Upper lobe of left lung (tissue), 6 donors: ENCODE measurements at places on chromosomes 2 and 18. TPM values are rescaled to one million over a fixed set of nuclear protein-coding genes. Genes with fewer than 3 reads are reported as not detected.

DNA sequence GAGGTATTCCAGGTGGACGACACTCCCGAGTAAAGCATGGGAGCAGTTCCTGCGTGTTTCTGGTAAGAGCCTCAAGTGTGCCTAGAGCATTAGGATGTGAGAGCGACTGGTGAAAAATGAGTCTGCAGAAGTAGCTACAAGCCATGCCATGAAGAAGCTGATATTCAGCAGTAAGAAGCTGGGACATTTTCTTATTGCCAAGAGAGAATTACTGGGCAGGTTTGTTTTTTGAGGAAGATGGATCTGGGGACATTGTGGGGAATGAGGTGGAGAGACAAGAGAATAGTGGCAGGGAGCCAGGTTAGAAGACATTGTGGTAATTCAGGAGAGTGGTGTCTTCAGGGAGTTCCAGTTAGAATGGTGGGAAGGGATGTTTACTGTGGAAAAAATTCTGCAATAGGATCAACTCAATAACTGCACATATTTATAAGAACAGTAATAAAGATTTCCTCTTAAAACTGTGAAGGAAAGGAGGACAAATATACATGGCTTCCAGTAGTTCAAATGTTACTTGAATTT is 38.2 kb downstream of the CRIM1 start:
- no peak for DNase-seq

DNA sequence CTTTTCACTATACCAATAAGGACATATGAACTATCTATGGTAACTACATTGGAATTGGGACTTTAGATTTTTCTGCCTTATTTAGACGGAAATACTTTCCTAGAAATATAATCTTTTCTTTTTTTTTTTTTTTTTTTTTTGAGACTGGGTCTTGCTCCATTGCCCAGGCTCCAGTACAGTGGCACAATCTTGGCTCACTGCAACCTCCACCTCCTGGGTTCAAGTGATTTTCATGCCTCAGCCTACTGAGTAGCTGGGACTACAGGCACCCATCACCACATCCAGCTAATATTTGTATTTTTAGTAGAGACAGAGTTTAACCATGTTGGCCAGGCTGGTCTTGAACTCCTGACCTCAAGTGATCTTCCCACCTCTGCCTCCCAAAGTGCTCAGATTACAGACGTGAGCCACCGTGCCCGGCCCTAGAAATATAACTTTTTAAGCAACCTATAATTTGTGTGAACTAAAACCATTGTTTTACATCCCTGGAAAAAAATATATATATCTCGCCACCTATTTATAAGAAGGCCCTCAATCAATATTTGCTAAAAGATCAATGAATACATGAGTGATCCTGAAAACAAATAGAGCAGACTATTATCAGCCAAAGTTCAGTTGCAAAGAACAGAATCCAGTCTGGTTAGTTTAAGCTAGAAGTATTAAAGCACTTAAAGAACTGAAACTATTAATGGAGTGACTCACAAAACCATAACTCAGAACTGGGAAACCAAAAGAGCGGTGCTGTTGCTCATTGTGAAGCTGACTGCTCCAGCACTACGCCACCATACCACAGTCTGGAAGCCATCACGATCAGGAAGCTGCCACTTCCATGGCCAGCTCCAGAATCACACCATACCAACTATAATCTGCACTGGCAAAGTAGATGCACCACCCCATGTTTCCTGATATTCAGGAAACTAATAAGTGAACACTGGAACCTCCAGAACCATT is 8.4 kb upstream of the HNRNPLL start:
- no peak for DNase-seq

- DNase-seq, result no peak
Observed at GRCh38 chr18:8283891-8284585, 325.2 kb upstream of the RAB12 start.

DNA sequence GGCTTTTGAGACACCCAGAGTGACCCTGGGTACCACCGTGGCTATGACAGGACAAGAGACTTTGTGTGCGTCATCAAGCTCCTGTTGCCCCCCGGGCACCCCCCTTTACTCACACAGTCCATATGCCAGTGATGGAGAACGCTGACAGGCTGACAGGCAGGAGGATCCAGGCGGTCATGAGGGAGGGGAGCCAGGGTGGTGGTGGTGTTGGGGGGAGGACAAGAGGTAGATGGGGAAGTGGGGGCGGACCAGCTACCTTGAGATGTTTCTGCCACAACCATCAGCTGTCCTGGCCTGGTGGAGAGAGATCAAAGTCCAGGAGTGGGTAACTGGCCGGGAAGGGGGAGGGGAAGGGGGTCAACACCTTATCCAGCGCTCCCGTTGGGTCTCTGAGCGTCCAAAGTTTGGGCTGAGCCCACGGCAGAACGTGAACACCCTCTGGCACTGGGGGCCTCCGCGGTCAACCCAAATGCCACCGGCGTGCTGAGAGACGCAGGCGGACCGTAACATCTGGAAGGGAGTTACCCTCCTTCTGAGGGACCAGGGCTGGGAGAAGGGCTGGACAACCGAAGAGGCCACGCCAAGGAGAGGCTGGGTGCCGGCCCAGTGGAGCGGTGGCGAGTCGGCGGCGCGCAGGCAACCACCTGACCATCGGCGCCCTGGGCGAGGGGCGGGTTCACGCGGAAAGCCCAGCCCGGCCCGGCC is 575 bp downstream of the TMEM150A start:
- peak; percentile 77 for DNase-seq

GRCh38 chr2:8152392-8153257 is 529.2 kb upstream of the ID2 start:
- DNase-seq, result no peak

The TMEM37 gene
- 16.7 TPM for total RNA-seq

The ABCG8 gene
- total RNA-seq, result not detected

The AGXT gene
- total RNA-seq, result not detected
